ENCODE measurements at places on chromosomes 12 and 14.

DNA sequence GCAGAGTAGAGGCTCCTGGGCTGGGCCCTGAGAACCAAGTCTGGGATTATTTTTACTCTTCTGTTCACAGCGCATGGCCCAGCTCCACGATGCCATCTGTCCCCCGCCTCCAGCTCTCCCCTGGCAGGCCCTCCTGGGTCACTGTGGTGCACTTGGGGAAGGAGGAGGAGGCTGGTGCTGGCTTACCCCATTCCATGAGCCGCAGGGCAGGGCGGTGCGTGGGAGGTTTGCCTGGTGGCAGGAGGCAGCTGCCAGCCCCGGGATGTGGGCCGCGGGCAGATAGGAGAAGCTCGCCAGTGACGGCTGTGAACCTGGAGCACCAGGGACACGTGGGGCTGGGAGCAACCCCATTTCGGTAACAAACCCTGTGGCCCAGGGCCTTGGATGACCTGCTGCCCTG is 23.2 kb downstream of the TEAD4 start:
- no peak for DNase-seq

DNA sequence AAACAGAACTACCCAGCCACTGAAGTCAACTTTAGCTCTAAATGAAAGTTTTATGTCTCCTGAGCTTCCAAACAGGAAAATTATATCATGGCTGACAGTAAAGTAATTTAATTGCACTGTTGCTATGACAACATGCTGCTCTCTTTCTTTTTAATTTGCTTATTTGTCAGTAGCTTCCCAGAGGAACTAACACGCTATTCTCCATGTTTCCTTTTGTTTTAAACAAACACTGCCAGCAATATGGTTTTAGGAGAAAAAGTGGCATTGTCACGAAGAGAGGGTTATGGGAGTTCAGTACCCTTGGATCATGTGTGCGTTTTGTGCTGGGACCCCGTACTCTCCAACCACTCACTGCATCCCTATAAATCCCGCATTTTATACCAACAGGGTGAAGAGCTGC is 1.9 kb downstream of the FOXN3 start:
- no peak for DNase-seq

GRCh38 chr12:88895634-88896033 is 315.4 kb upstream of the KITLG start:
- DNase-seq: no peak

GRCh38 chr12:108640802-108641445 is 7.2 kb upstream of the SELPLG start:
- DNase-seq: peak; percentile 46

GRCh38 chr14:39988939-39989338 is 556.7 kb upstream of the FBXO33 start:
- DNase-seq: peak; percentile 13

GRCh38 chr14:52153939-52154338 is 85.1 kb upstream of the NID2 start:
- DNase-seq: no peak

GRCh38 chr12:78863482-78864402 is 832 bp upstream of the SYT1 start:
- DNase-seq: peak; percentile 8
